ENCODE measurements at places on chromosomes 2 and 18.
A peak's percentile ranks its signal among the peaks of the same experiment; 100 is the strongest.

GRCh38 chr2:147665105-147665504 lies 179.7 kb upstream of the ACVR2A start:
- no peak for DNase-seq

DNA sequence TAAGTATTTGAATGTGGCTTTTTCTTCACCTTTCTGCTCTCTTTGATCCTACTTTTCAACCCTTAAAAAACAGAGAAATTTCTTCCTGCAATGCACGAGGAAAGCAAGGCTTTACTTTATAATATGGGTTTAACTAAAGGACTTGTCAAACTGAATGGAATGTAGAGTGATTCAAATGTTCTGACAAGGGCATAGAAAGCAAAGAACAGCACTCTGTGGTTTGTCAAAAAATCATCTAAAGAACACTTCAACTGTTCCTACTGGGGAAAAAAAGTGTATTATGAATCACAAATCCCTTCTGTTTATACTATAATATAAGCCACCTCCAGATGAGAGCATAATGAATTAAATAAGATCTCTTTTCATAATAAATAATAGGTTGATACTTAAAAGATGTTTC lies 45.0 kb upstream of the RIT2 start:
- no peak for DNase-seq

- no peak for DNase-seq
These were observed 1.4 kb upstream of the KCNG3 start for GRCh38 chr2:42495234-42495581.

DNA sequence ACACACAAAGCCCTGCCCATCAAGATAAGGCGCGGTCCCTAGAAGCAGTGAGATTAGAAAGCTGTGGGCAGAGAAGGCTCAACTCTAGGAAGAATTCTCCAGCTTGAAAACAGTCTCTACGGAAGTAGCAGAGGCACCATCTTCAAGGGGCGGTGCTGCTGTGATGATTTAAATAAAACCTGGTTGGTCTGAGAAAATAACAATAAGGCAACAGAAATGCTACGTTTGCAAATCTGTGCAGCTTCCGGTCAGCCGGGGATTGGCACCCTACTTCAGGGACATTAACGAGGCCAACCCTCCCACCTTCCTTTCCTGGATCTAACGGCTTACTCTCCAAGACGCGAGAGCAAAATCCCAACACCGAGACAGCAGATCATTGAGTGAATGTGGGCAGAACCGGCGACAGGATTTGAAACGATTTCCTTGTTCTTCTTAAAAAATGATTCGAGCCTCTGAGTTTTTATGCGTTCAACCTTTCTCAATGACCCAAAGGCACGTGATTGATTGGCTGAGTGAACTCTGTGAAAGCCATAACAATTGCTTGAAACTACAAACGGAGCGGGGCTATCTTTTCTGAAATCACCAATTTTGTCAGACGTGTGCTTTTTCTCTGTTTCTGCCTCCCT lies 93.7 kb upstream of the ZNF516 start:
- no peak for DNase-seq

DNA sequence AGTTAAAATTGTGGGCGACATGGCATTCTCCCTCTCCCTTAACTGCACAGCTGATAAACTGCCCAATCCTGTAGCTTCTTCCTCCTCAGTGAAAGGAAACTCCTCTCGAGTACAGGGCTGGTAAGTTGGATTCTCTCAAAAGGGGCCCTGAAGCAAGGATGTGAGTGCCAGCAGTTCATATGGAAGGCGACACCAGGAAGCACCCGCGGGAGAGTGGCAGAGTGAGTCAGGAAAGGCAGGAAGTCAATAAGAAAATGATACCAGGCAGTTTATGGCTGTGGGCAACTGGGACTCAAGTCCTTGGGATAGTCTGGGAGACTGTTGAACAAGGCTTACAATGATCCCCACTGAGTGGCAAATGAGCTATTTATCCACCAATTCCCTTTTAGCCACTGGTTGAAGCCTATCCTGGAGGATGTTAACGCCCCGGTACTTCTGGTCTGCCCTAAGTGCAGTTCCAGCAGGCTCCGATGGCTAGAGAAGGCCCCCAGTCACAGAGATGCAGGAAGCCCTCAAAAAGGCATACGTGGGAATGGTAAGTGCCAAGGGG lies 34.8 kb downstream of the ABHD3 start:
- no peak for DNase-seq

- DNase-seq = no peak
These were observed 204.4 kb upstream of the TWIST2 start for GRCh38 chr2:238643400-238643907.

- no peak for DNase-seq
These were observed 50.4 kb downstream of the PLEKHA3 start for GRCh38 chr2:178530625-178531142.

- DNase-seq = no peak
These were observed 516.3 kb upstream of the FSIP2 start for GRCh38 chr2:185222311-185222710.

GRCh38 chr2:200968735-200969134 lies 5.3 kb upstream of the ORC2 start:
- no peak for DNase-seq

- no peak for DNase-seq
These were observed 30.9 kb upstream of the LRRTM1 start for GRCh38 chr2:80335411-80335810.

GRCh38 chr2:129396980-129397599 lies 582.4 kb upstream of the RAB6C start:
- DNase-seq = peak; percentile 45

DNA sequence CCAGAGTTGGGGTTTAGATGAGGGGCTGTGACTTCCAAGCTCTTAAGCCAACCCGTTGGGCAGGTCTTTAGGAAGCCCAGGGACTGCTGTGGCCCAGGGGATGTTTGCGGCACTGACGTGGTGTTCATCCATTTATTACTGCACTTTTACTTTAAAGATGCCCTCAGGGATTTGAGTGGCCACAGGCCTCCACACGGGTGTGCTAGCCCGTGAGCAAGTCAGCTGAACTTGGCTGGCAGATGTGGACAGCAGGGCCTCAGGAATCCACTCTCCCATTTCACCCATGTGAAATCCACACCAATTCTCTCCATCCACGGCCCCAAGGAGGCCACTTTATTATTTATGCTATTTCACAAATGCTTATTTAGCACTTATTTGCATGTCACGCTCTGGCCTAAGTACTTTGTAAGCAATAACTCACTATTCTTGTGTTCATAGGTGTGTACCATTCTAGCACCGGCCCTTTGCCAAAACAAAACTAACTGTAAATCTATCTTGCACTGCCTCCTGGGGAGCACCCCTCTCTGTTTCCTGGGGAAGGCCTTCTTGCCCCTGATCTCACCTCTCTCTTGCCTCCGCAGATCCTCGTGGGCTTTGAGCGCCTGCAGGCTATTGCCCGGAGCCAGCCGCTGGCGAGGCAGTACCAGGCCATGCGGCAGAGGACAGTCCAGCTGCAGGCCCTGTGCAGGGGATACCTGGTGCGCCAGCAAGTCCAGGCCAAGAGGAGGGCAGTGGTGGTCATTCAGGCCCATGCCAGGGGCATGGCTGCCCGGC lies 39.1 kb upstream of the GPR17 start:
- DNase-seq = no peak

- no peak for DNase-seq
These were observed 89.8 kb downstream of the CABYR start for GRCh38 chr18:24228667-24229041.

DNA sequence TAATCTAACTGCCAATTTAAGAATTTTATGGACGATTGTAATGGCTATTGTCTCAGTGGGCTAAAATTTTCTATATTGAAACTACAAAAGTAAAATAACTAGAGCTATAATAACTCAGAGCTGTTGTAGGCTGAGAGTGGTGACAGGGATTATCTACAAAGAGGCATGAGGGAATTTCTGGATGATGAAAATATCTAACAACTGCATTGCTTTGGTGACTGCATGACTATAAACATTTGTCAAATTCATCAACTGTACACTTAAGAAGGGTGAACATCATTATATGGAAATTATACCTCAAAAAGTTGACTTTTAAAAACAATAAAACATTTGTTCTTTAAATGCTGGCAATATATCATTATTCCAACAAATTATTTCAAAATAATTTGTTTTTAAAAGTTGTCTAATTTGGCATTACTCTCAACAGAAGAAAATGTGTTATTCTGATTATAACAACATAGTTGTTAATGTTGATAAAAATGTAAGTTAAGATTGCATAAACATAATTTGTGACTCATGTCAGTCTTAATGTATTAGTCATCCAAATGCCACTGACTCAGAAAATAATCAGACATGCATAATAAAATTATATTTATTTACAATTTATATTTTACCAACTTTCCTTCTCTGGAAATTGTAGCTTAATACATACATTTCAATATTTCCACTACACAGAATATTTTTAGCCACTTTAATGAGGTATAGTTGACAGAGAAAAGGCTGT lies 865.1 kb upstream of the VRK2 start:
- DNase-seq = no peak

DNA sequence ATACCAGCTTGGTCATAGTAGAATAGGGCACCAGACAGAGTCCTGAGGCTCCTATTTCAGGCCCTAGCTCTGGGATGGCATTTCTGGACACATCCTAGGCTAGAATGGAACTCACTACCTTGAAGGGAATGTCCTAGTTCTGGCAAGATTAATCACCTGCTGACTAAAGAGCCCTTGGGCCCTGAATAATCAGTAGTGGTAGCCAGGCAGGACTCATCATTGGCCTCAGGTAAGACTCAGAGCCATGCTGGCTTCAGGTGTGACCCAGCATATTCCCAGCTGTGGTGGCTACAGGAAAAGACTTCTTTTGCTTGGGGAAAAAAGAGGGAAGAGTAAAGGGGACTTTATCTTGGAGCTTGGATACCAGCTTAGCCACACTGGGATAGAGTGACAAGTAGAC lies 131.0 kb upstream of the SRD5A2 start:
- no peak for DNase-seq

DNA sequence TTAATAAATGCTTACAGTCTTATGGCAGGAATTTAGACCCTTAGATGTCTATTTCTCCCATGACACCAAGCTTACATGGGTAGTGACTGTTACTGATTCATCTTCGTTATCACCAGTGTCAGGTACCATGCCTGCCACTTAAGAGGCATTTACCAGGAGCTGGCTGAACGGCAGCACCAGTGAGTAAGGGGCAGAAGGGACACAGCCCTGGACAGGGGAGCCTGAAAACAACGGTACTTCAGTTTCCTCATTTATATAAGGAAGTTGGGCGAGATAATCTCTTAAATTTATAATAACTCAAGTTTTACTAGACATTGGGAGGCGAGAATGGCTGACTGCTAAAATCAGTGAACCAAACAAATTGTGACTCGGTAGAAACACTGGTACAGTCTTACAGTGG lies 1.2 kb downstream of the COA5 start:
- DNase-seq = no peak

DNA sequence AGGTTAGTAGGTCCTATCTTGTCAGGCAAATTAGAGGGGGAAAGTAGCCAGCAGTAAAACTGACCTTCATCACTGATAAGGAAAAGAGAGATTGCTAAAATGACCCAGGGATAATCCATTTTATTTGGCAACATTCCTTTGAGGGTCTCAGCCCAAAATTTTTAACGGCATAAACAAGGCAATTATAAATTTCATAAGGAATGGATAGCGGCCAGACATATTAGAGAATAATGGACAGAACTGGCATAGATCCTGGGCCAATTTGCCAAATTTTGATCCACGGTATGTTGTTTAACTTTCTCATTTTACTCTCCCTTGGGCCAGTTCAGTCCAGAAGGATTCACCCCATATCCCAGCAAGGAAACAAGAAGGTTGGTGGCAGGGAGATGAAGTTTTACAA lies 170.4 kb upstream of the BCL2L11 start:
- no peak for DNase-seq

DNA sequence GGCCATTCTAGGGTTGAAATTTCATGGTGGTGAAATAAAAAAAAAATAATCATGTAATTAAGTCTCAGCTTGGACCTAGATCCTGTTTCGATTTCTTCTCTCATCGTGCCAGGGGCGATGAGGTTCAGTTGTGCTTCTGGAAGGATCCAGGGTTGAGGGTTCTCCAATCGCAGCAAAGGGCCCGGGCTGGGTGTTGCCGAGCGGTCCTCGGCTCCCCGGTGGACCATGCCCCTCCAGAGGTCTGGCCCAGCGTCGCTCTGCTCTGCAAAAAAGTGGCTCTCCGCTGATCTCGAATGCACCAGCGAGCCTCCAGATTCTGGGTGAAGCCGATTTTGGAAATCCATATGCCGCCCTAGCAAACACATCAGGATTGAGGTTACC lies 39.0 kb downstream of the EN1 start:
- no peak for DNase-seq

DNA sequence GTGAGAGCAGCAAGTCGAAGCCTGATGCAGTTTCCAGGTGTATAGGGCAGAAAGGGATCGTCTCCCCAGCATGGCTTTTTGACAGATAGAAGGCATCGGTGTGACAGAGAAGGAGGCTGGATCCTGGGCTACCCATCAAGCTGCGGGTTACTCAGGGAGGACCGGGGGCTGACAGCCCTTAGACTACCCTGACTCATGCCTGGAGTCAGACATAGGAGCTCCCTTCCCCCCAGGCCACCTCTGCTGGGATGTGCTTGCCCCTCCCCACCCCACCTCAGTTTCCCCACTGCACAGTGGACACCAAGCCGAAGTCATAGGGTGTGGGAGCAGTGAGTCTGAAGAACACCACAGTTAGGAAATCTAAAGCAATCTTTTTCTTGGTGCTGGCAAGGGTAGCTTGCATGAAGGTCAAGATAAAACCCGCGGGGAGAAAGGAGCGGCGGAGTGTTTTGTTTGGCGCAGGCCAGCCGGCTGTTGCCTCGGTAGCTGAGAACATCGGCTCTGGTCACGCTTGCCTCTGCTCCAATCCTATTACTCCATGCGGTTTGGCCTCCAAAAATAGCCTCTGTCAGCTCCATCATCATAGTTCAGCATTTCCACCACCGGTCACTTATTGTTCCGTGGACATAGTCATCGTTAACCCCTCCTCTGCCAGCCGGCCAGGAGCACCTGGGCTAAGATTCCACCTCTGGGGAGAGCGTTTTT lies 169.2 kb upstream of the GLI2 start:
- DNase-seq = no peak

GRCh38 chr18:59621027-59621426 lies 76.2 kb downstream of the CCBE1 start:
- no peak for DNase-seq

DNA sequence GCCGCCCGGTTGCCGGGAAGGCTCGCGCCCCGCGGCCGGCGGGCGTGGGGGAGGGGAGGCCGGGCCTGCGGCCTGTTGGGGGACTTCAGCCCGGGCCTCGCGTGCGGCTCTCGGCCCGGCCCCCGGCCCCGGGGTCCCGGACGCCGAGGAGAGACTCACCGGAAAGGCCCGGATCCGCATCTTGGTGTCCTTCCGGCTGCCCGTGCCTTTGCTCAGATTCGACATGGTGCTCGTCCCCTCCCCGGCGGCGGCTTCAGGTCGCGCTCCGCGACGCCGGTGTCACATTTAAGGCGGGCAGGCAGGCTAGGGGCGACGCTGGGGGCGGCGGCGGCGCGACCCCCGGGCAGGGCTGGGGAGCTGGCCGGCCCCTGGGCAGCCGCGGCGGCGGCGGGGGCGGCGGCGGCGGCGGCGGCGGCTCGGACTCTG lies 365 bp downstream of the CUL3 start:
- no peak for DNase-seq
